ENCODE measurements at places on chromosomes 12 and 14.
A peak's percentile ranks its signal among the peaks of the same experiment; 100 is the strongest.

DNA sequence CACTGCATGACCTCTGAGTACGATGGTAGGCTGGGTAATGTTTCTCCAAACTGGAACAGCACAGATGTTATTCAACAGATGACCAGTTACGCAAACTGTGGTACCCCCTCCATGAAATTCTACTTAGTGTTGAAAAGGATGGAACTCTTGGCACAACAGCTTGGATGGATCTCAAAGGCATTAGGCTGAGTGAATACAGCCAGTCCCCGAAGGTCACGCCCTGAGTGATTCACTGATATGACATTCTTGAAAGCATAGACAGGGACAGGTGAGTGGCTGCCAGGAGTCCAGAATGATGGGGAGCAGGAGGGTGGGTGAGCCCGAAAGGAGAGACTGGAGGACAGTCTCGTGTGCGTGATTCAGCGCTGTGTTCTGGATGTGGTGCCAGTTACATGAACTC lies 187.5 kb upstream of the TMEM132C start:
- no peak for DNase-seq

DNA sequence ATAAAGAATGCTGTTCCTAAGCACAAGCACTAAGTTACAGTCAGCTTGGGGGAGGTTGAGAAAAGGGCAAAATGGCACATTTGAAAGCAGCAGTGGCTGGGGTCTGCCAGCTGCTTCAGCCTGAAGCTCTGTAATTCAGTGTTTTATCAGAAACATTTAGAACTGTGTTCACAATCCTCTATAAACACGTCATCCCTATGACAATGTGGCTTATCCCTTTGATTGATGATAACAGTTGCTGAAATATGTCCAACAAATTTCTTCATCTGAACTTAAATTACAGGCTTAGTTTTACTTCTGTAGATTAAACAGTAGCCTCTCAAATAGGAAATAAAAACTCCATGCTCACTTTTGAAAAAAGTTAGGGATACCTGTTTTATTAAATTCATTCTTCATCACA lies 108.8 kb downstream of the VEZT start:
- DNase-seq: no peak

DNA sequence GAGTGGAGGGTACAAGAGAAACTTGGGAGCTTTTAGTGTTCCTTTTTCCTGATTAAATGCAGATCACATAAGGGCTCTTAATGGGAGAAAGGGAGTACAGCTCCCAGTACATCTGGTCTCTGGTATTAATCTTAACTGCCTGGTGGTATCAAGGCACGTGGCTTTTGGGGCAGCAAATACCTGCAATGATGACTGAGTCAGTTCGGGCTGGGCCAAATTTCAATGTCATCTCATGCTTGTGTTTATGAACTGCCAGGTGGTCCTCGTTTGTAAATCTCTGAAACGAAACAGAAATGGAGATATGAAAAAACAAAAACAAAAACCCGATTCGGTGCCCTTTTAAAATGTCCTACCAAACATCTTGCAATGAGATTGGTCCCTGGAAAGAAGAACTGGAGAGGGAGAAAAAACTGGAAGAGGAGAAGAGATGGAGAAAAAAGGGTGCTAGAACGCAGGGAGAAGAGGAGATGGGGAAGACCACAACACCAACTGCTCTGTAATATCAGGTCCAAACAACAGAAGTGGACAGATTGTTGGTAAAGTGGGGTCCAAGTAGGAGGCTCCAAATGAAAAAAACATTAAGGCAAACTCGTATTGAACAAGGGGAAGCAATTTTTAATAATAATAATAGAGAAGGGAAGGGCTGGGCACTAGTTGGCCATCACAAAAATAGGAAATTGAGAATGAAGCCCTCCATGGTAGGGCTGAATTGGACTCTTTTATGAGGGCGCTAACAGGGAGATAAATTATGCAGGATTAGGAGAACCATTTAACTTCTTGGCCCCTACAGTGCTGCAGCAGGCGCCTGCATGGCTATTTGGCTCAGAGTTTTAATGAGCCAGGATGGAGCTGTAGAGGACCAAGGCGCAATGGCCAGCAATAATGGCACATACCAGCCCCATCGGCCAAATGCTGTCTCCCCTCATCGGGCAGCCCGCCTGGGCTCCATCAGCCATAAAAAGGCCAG lies 45.4 kb upstream of the NPFF start:
- DNase-seq: no peak

DNA sequence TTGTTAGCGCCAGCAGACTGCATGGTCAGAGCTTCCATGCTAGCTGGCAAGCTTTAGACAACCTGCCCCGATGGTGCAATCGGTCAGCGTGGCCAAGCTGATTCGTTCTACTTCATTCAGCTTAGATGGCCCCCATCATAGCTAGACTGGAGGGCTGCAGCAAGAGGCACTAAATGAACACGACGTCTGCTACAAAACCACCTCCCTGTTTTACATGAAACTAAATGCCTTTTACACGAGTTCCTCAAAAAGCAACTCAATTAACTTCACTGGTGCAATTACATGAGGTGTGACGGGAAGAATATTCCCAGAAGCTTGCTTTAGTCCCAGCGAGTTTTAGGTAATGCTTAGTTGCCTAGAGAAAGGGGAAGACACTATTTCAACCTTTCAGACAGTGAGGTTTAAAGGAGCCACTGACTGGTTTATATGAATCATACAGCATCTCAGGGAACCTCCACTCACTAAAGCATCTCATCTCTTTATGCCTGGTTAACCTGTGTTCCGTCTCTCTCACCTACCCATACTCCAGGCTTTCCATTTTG lies 8.4 kb downstream of the NIN start:
- no peak for DNase-seq

DNA sequence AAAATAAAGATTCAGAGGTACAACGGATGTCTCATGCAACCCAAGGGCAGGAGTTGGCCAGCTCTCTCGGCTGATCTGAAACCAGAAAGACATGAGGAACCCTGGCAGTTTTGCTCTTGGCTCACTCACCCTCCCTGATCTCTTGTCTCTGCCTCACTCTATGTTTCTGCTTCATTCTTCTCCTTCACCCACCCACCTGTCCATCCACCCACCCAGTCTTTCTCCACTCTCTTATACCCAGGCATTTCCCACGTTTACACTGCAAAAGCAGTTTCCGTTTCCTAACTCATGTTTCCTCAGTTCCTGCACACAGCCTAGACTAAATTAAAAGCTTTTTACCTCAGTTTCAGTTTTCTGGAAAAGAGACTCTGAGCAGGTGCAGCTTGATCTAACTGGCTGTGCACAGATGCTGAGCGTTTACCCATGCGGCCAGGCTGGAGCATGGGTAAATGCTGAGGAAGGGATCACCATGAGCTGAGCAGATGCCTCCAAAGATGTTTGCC lies 157.6 kb downstream of the PRKCH start:
- no peak for DNase-seq

GRCh38 chr14:29168149-29168548 lies 401.6 kb downstream of the FOXG1 start:
- no peak for DNase-seq

GRCh38 chr12:58176296-58176869 lies 235.0 kb downstream of the ATP23 start:
- DNase-seq: peak; percentile 16

DNA sequence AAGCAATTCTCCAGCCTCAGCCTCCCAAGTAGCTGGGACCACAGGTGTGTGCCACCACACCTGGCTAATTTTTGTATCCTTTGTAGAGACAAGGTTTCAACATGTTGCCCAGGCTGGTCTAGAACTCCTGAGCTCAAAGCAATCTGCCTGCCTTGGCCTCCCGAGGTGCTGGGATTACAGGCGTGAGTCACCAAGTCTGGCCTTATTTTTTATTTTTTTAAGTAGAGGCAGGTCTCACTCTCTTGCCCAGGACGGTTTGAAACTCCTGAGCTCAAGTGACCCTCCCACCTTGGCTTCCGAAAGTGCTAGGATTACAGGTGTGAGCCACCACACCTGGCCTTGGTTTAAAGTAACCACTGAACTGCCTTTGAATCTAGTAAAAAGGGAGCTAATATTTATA lies 56.8 kb downstream of the SPPL3 start:
- no peak for DNase-seq

- no peak for DNase-seq
Observed at GRCh38 chr12:5493018-5493417, 61.1 kb downstream of the NTF3 start.

DNA sequence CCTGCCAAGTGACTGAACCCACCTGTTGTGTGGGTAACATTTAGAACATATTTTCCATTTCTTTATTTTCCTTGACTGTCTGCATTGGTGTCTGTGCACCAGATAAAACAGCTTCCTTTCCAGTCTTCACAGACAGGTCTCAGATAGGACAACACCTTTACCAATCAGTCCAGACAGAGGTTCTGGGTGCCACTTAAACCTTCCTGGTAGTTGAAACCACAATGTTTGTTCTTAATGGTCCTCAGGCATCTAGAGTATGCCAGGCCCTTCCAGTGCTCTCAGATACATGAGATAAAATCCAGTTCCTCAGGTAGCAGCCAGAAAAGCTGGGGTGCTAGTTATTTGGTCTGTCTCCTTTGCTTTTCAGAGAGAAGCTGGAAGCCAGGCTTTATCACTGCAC lies 7.0 kb upstream of the CLEC2D start:
- DNase-seq: no peak

DNA sequence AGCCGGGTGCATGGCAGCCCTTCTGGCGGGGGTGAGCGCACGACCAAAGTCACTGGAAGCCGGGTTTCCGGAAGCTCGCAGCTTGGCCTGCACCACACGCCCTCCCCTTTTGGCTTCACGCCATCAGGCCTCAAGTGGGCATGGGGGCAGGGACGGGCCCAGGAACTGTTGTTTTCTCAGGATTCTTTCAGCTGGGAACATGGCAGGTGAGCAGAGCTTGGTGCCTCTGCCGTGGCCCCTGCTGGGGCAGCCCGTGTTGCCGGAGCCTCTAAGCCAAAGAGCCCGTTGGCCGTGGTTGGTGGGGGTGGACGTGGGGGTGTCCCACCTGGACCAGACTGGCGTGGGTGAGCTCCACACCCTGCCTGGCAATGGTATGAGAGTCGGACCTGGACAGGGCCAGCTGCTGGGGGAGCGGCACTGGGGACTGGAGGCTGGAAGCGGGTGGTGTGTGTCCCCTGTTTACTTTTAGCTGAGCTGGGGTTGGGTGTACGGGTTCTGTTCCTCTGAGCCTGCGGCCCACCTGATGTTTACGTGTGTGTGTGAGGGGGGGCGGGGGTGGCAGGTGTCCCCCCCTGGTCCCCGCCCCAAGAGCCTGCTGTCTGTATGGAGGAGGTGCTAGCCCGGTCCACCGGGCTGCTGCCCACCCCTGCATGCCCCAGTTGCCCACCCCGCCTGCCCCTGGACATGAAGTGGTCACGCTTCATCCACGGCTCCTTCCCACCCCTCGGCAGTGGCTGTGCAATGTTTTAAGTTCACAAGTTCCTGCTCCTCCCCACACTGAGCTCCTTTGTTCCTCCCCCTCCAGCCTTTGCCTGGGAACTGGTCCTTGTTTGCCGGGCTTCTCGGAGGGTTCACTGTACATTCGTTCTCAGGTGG lies 28.7 kb upstream of the PLD4 start:
- no peak for DNase-seq

GRCh38 chr12:108346727-108347710 lies 7.9 kb upstream of the CMKLR1 start:
- DNase-seq: no peak

GRCh38 chr12:117494833-117495655 lies 133.6 kb upstream of the NOS1 start:
- DNase-seq: no peak

GRCh38 chr12:79441534-79441933 lies 249.2 kb downstream of the PAWR start:
- DNase-seq: no peak

DNA sequence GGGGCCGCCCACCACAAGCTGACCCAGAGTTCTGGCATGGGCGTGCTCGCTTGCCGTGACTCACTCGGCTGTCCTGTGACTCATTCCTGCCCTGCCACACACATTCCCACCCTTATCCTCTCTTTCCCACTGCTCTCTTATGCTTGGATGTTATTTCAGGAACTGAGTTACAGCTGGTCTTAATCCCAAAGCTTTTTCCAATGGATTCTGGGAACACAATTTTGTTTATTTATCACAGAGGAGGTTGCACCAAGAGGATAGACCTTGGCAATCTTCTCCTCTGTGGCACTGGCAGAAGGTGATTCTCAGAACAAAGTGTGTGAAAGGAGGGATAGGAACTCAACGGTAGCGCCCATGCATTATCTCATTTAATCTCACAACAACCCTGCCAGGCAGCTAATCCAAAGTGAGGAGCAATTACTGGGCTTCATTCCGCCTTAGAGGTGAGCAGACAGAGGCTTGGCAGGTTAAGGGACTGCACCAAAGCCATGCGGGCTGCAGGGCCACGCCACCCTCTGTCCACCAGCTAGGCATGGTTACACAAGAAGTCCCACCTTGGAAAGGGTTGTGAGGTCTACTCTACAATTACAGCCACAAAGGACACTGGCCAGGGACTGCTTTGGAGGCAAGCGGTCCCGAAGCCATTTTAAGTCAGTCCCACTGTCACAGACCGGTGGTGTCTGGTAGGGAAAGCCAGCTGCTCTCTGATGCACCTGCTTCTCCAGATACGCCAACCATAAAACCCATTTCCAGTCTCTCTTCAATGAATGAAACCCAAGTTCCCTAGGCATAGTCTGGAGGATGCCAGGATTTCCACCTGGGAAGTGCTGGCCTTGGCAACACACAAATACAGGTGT lies 32.9 kb downstream of the SYNE3 start:
- DNase-seq: peak; percentile 88

DNA sequence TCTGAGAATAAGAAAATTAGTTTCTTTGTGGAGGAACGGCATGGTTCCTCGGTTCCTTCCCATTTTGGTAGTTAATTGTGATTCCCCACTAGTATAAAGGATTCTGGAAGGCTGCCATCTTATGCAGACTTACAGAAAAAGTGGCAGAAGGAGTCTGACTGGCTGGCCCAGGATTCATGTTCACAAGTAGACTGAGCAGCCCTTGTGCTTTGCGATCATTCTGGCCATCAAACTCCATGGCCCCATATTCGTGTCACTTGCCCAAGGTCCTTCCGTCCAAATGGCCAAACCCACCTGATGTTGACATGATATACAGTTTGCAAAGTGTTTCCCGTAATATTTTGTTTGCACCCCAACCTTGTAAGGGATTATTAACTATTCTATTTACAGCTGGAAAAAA lies 297.2 kb upstream of the AMIGO2 start:
- DNase-seq: no peak

GRCh38 chr14:65954942-65955341 lies 531.2 kb upstream of the CCDC196 start:
- no peak for DNase-seq
